ENCODE measurements at places on chromosomes 6 and 20.
A peak's percentile ranks its signal among the peaks of the same experiment; 100 is the strongest.

GRCh38 chr6:64054861-64055260 is 419.3 kb downstream of the PHF3 start:
- no peak for DNase-seq

GRCh38 chr6:40350747-40351217 is 236.4 kb downstream of the LRFN2 start:
- no peak for DNase-seq

DNA sequence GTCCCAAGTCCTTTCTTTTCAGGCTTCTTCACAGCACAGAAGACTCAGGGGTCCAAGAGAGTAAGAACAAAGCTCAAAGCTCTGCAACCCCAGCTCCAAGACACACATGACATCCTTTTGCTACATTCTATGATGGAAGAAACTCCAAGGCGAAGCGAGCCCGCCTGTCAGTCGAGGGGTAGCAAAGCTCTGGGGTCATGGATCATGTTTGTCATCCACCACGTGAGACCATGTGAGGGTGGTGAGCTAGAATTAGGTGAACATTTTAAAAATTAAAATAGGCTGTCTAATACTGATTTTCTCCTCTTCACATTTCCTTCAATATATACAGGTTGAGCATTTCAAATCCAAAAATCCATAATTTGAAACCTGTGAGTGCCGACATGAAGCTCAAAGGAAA is 189.6 kb downstream of the TTLL2 start:
- DNase-seq, result no peak

- DNase-seq, result no peak
Observed at GRCh38 chr6:118659513-118660217, 8.3 kb upstream of the CEP85L start.

- no peak for DNase-seq
Observed at GRCh38 chr20:40868551-40869217, 159.9 kb upstream of the TOP1 start.

DNA sequence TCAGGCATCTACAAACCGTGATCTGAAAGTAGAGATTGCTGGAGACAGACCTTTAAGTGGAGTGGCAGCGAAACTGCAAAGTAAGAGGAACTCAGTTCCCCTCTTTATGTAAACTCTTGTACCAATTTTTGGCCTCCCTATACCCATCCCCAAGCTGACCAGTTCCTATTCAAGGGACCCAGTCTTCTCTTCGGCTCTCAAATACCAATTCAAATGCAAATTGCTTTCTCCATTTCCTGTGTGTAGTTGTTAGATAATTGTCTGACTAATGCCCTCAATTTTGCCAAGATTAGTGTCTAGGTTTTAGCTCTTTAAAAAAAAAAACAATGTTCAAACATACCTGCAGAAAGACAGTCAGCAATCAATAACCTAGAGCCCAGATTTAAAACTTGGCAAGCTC is 150.9 kb downstream of the EYA4 start:
- no peak for DNase-seq

- no peak for DNase-seq
Observed at GRCh38 chr6:12150812-12151432, 138.8 kb downstream of the HIVEP1 start.

GRCh38 chr20:7772371-7772770 is 167.9 kb downstream of the HAO1 start:
- no peak for DNase-seq

- DNase-seq, result peak; percentile 3
Observed at GRCh38 chr6:156557251-156557910, 219.8 kb upstream of the ARID1B start.

- no peak for DNase-seq
Observed at GRCh38 chr6:75114806-75115205, 91.0 kb downstream of the COL12A1 start.

DNA sequence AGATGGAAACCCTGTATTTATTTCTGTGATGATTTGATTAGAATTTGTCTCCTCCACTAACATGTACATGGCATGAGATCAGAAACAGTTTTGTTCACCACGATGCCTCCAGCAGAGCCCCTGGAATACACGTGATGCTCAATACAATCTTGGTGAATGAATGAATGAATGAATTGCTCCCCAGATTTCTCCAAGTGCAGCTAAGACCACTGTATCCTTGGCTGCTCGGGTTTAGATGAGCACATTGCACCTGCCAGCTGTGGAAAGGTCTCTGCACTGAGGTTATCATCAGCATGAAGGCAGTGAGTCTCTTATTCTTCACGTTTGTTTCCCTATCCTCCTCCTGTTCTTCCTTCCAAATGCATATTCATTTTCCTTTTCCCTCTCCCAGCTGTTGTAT is 17.9 kb downstream of the CASS4 start:
- no peak for DNase-seq

GRCh38 chr6:139539852-139540251 is 165.4 kb upstream of the CITED2 start:
- DNase-seq, result no peak

DNA sequence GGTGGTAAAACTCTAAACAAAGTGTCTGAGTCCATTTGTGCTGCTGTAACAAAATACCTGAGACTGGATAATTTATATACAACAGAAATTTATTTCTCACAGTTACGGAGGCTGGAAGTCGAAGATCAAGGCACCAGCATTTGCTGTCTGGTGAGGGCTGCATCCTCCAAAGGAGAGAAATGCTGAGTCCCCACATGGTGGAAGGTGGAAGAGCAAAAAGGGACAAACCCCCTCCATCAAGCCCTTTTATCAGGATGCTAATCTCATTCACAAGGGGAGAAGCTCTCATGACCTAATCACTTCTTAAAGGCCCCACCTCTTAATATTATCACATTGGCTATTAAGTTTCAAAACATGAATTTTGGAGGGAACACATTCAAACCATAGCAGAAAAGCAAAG is 55.9 kb upstream of the SYNJ2 start:
- no peak for DNase-seq

- no peak for DNase-seq
Observed at GRCh38 chr6:88262332-88262731, 96.2 kb upstream of the CNR1 start.

GRCh38 chr20:57409316-57409671 is 18.1 kb downstream of the RBM38 start:
- no peak for DNase-seq

GRCh38 chr20:21739161-21739560 is 33.7 kb downstream of the PAX1 start:
- DNase-seq, result no peak

DNA sequence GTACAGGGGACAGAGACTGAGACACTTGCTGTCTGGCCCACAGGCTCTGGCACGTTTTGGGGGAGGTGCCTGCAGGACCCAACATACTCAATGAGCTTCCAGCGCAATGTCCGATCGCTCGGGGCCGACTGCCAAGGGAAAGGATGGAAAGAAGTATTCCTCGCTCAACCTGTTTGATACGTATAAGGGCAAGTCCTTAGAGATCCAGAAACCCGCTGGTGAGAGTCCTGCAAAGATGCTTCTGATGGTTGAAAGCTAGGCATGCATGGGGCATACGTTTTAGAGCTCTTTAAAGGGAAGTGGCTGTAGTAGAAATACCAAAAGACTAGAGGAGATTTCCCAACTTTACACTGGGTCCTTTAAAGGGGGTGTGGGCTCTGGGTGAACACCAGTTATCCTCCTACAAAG is 2.2 kb downstream of the PRRC2A start:
- DNase-seq, result no peak

DNA sequence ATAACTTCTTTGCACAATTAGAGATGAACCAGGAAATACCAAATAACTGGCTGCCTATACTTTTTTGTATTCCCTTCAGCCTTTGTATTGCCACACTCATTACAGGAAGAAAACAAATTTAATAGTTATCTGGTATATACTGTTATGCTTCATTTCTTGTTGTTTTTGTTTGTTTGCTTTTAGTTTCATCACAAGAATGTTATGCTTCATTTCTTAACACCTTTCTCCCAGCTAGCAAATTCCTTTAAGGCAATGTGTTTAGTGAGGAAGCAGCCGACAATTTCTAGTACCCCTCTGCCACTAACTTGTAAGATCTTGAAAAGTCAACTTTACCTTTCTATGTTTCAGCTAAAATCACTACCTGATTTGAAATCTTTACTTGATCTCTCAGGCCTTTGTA is 1.4 kb downstream of the NCOA6 start:
- no peak for DNase-seq

- DNase-seq, result no peak
Observed at GRCh38 chr6:111738631-111739030, 133.0 kb upstream of the TRAF3IP2 start.

DNA sequence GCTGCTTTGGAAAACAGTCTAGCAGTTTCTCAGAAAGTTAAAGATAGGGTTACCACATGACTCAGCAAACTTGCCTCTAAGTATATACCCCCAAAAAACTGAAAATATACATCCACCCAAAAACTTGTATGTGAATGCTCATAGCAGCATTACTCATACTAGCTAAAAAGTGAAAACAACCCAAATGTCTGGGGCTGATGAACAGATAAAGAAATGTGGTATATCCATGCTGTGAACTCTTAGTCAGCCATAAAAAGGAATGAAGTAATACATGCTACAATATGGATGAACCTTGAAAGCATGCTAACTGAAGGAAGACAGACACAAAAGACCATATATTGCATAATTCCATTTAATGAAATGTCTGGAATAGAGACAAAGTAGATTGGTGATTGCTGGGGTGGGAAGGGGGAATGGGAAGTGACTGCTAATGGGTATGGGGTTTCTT is 79.9 kb upstream of the GLP1R start:
- no peak for DNase-seq

DNA sequence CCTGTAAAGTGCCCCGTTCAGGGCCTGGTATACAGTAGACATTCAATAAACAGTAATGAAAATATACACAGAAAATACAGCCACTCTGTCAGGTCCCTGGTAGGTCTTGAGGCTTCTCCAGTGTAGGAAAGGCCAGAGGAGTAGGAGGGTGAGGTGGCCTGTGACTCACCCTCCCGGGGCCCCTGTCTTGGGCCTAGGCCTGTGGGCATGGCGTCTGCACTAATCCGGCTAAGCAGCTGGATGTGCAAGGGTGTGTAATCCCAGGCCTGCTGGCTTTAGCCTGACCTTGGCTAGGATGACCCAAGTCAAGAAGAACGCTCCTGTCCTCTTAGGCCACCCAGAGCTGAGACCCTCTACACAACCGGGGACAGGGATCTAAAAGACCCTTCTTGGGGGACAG is 84.9 kb downstream of the KCNB1 start:
- no peak for DNase-seq

DNA sequence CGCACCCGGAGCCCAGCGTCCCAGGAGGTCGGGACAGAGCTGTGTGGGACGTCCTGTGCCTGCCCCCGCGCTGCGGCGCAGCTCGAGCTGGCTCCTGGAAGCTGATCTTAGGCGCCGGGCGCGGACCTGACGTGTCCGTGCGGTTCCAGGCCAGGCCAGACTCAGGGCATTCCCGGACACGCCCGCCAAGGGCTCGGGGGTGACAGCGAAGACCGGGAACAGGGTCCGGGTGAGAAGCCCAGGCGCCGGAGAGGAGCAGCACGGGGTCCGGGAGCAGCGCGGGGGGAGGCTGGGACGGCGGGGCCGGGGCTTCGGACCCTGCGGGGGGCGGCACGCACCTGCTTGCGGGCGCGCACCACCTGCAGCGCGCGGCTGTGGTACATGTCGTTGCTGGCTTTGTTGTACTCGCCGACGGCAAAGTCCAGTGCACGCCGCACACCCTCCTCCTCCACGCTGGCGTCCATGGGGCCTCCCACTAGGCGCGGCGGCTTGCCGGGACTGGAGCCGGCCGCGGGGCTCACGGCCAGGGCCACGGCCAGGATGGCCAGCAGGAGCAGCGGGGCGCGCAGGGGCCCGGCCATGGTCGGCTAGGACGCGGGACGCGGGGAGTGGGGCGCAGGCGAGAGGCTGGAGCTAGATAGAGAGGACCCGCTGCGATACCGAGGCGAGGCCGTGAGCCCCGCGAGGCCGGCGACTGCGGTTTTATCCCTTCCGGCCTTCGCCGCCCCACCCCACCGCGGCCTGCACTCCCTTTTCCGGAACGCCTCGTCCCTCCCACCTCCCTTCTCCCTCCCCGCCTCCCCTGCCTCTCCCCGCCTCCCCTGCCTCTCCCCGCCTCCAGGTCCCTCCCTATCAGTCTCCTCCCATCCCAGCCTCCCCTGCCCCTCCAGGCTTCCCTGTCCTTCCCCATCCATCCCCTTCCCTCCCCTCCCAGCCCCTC is at the start of gene CST3:
Gene CST3 (minus strand): TSS at position 674 of the 940 bp plus-strand sequence. CDS start 93 bp downstream, at position 581.
- no peak for DNase-seq

GRCh38 chr6:16741112-16742016 is 19.9 kb downstream of the ATXN1 start:
- DNase-seq, result no peak

GRCh38 chr6:169420912-169421543 is 167.4 kb upstream of the THBS2 start:
- no peak for DNase-seq

- no peak for DNase-seq
Observed at GRCh38 chr6:130713144-130713543, 114.1 kb upstream of the SMLR1 start.

- DNase-seq, result no peak
Observed at GRCh38 chr6:21722510-21722909, 129.0 kb downstream of the SOX4 start.

GRCh38 chr6:137845460-137845859 is 21.6 kb upstream of the TNFAIP3 start:
- DNase-seq, result no peak

DNA sequence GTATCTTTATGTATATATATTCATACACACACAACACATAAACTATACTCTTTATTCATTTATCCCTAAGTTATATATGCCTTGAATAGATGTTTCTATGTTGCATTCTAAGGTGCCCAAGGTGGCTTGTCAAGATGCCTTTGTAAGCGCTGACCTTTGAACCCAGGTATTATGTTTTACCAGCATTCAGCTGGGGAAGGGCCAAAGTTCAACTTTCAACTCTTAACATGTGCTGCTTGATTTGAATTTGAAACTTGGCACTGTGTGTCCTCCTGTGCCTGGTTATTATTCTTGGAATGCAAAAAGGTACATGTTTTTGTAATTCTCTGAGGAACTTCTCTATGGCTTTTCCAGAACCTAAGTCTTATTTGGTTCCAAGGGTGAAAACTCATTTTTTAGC is 146.5 kb downstream of the EDN1 start:
- DNase-seq, result no peak

DNA sequence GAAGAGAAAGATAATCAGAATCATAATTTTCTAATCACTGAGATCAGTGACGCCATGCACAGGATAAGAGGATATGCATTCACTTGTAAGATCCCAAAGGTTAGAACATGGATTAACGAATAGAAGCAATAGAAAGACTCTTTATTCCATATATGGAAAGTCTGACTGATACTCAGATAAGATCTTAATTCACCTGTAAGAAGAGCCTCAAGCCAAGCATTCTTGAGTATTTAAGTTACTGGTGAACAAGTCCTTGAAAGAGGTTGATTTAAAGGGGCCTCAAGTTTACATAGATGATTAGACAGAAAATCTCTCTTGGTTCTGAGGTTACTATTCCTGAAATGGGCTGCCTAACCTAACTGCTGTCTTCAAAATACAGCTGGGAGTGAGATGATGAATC is 53.8 kb upstream of the MTRF1L start:
- no peak for DNase-seq
